Left kidney (tissue), 8 donors: ENCODE measurements at places on chromosomes 3 and 15. TPM values are rescaled to one million over a fixed set of nuclear protein-coding genes. Genes with fewer than 3 reads are reported as not detected.

DNA sequence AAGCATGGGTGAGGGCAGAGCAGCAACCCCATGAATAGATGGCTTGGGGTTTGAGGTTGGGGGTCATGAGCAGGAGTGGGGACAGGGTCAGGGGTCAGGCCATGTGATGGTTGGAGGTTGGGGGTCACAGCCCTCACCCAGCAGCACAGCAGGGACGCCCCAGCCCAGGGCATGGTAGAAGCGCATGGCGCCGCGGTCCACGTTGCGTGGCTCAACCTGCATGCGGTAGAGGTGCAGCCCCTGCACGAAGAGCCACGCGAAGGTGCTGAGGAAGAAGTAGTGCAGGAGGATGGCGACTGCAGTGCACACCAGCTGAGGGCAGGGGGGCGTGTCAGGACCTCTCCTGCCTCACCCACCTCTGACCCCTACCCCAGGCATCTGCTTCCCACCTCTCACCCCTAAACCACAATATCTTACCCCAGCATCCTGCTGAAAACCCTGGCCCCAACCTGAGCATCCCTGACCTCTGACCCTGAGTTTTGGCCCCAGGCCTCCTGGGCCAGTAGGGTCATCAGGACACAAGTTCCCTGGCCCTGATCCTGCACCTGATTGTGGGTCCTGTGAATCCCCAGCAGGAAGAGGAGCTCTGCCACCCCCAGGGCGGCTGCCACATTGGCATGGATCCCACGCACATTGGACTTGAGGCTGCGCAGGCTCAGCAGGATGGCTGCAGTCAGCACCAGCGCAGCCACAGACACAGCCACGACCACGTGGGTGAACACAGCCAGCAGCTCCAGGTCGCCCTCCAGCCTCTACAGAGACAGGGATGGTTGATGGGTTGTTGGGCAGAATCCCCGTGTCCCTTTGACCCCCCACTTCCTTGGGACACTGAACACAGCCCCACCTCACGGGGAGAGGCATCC lies 9.9 kb upstream of the SLC26A6 start:
- DNase-seq: no peak

GRCh38 chr15:43469867-43470266 lies 23.1 kb downstream of the TP53BP1 start:
- no peak for DNase-seq

GRCh38 chr3:133394561-133395311 lies 5.1 kb upstream of the BFSP2 start:
- no peak for DNase-seq

GRCh38 chr3:185405664-185406063 lies 42.7 kb downstream of the MAP3K13 start:
- no peak for DNase-seq

DNA sequence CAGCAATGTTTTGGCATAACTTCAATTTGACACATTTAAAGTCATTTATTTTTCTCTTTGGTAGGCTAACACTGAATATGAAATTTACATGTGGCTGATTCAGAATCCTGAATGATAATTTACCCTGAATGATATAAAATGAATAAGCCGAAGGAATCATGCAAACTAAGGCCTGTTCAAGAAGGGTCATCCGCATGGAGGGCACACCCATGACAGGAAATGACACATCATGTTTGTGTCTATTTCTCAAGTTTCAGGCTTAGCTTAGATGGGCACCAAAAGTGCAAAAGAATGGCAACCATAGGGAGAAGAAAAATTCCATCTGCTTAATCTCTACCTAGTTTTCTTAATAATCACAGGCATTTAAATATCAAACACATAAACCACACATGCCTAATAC lies 141.5 kb downstream of the DUT start:
- DNase-seq: no peak

GRCh38 chr3:129621626-129622225 lies 15.2 kb upstream of the PLXND1 start:
- no peak for DNase-seq

GRCh38 chr15:70556151-70556741 lies 207.1 kb downstream of the UACA start:
- DNase-seq: no peak

- no peak for DNase-seq
Observed at GRCh38 chr3:189404797-189405484, 226.2 kb upstream of the TP63 start.

DNA sequence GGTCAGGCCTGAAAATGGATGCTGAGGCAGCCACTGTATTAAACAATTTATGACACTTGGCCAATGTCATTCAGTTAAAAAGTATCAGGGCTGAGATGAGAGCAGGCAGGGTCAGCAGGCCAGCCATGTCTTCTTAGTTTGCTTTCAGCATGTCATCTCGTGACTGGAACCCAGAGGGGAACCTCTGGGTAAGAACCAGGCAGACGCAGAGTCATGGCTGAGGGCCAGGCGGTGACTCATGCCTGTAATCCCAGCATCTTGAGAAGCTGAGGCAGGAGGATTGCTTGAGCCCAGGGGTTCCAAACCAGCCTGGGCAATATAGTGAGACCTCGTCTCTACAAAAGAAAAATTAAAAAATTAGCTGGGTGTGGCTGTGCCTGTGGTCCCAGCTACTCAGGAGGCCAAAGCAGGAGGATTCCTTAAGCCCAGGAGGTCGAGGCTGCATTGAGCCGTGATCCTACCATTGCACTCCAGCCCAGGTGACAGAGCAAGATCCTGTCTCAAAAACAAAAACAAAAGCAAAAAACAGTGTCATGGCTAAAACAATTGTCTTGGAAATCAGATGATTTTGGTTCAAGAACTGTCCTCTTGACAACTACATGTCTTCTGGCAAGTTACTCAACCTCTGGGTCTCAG lies 11.7 kb downstream of the BCL2L10 start:
- DNase-seq: no peak

GRCh38 chr3:123693584-123694190 lies 108.8 kb upstream of the HACD2 start:
- no peak for DNase-seq

DNA sequence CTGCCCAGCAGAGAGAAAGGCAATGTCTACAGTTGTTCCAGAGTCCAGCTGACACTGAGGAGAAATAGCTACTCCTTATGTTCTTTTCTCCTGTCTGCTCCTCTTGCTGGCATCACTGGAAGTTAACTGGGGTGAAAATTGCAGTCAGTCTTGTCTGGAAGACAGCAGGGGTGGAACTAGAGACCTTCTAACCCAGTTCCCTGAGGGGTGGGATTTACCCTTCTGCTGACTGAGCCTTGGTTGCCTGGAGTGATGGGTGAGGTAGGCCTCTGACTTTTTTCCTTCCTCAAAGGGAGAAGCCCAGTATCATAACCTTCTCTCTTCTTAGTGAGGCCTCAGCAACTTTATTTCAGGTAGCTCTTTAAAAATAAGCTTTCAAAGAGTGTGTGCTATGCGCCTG lies 16.2 kb downstream of the ZNF609 start:
- no peak for DNase-seq

DNA sequence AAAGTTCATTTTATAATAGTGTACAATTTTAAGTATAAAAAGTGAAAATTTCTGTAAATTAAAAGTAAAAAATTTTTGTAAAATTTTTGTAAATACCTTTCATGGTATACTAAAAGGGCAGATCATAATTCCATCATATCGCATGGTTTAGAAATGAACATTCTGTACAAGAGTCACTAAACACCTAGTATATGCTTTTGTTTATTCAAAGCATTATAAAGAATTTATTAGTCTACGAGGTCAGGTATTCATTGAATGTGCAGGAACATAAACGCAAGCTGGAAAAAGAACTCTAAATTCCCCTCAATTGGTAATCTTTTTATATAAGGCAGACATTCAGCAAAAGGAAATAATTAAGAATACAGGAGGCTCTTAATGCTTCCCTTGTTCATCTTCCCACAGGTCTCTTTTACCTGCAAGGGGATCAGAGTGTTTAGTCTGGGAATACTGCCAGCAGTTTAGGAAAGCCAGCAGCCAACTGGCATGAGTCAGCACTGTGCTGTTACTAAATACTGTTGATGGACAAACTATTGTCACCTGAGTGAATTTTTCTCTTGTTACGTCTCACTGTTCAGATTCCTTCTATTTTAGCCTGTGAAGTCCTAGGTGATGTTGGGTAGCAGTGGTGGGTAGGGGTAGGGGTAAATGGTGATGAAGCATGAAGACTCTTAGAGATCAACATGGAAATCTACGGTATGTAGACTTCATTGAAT lies 70.1 kb downstream of the UQCC5 start:
- no peak for DNase-seq

DNA sequence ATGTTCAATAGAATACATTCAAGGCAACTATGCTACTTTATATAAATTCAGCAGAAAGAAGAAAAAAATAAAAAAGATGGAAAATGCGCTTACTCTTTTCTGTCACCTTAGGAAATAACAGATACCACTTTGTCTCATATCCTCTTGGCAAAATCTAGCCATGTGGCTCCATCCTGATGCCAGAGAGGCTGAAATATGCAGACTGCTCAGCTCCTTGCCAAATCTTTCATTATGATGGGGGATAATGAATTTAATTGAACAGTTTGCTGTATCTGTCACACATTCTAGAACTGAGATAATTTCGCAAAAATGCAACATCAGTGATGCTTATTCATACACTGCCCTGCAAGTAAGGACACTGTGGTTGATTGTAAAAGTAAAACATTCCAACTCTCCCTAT lies 1081.5 kb downstream of the PLOD2 start:
- no peak for DNase-seq

DNA sequence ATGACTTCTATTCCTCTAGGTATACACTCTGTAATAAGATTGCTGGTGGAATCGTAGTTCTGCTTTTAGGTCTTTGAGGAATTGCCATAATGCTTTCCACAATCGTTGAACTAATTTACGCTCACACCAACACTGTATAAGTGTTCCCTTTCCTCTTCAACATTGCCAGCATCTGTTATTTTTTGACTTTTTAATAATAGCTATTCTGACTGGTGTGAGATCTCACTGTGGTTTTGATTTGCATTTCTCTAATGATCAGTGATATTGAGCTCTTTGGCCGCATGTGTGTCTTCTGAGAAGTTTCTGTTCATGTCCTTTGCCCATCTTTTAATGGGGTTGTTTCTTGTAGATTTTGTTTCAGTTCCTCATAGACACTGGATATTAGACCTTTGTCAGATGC lies 12.8 kb downstream of the NXPE3 start:
- DNase-seq: no peak

GRCh38 chr3:63032881-63033280 lies 157.7 kb upstream of the CADPS start:
- no peak for DNase-seq

DNA sequence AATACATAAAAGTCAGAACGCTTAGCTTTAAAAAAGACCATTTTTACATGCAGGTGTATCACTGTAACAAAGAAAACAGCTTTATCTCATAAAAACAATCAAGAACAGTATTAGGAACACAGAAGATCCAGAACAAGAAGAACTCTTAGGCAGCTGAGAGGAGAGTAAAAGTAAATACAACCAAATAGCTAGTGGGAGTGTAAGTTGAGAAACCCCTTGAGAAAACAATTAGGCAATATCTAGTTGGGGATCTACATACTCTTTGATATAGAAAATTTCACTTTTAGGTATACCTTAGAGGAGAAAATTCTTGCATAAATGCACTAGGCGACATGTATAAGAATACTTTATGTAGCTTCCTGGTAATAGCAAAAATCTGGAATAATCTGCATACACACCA lies 7.5 kb downstream of the TMF1 start:
- no peak for DNase-seq

The MNS1 gene
- 35.2 TPM for polyA plus RNA-seq

The RHOV gene
- 1.7 TPM for polyA plus RNA-seq

The DUOXA2 gene
- polyA plus RNA-seq: not detected

The NRG4 gene
- 10.2 TPM for polyA plus RNA-seq

The GATA2 gene
- polyA plus RNA-seq: 32.1 TPM
